NCI-H774 (cell line): ENCODE measurements at places on chromosomes 12 and 14.

DNA sequence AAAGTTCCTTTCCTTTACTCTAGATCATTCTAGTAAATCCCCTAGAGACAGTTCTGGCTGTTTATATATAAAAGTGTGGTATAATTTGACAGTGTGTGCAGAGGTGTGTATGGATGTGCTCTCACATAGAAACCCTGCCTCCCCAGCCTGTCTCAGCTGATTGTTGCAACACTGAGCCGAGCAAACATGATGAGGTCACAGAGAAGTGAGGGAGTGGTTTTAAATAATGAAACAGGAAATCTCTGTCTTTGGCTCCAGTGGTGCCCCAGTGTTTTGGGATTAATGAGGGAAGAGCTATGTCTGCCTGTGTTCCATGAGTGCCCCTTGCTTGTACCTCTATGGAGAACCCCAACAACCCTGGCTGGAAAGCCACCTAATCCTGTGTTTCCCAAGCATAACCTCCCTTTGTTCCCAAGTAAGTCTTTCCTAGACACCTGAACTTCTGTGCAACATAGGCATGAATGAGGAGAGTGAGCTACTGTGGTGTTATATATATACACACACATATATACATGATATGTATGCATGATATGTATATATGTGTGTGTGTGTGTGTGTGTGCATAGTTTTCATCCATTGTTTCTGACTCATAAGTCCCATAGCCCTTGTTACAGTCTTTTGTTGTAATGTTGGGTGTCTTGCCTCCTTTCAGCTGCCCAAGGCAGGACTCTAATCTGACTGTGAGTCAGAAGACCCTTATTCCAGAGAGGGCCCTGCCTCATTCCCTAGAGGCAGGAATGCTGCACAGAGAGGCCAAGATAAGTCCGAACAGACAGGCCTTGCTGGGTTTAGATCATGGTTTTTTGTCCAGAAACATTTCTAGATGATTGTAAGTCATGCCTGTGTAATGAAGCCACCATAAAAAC is 18.0 kb downstream of the TRAF3 start:
- peak; percentile 80 for DNase-seq

DNA sequence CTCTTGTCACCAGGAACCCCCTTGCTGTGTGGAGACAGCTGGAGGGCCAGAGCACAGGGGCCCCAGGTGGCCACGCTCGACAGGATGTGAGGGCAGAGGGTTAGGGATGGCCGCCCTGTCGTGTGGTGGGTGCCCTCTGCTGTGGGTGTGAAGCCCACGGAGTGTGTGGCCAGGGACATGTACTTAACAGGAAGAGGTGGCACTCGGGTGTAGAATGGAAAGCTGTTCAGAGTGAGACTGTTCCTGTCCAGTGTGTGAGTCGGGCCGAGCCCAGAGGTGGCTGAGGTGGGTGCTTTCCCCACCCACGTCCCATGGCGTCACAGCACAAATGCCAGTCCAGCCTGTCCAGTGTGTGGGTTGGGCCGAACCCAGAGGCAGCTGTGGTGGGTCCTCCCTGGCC is 47.1 kb downstream of the FBRSL1 start:
- DNase-seq, result no peak

- no peak for DNase-seq
Observed at GRCh38 chr14:67357969-67358354, 1.6 kb downstream of the ATP6V1D start.

DNA sequence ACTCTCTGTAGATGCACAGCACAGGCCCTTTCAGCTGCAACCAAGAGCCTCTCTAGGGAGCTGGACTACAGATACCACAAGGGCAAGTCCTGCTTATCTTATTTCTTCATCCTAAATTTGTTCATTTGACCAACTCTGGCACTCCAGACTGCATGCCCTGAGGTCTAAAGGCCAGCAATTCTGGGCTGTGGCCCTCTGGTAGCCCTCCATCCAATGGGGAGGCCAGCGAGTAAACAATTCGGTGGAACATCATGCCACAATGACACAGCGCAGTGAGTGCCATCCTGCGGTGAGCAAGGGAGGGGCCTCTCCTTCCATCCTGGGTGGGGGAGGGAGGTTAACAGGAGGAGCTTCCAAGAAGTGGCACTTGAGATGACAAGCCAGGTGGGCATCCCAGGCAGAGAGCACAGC is 652 bp upstream of the SELPLG start:
- no peak for DNase-seq

- DNase-seq, result no peak
Observed at GRCh38 chr12:119666226-119666795, 1.6 kb upstream of the PRKAB1 start.

GRCh38 chr12:71237128-71237527 is 79.3 kb upstream of the TSPAN8 start:
- no peak for DNase-seq

DNA sequence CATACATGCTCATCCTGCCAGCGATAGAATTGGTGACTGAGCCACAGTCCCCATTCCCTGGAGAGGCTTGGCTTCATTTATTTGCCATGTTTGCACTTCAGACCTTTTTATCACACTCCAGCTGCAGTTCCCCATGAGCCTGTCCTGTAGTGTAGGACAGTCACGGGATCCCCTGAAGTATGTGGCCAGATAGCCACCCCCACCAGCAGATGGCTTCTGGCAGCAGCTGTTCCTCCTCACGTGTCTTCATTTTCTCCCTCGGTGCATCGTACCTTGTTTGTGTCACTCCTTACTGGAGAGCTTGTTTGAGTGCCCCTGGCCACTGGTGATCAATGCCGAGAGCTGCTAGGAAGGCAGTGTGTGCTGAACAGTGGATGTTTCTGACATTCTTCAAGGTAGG is 40.2 kb downstream of the UBE3B start:
- DNase-seq, result no peak

DNA sequence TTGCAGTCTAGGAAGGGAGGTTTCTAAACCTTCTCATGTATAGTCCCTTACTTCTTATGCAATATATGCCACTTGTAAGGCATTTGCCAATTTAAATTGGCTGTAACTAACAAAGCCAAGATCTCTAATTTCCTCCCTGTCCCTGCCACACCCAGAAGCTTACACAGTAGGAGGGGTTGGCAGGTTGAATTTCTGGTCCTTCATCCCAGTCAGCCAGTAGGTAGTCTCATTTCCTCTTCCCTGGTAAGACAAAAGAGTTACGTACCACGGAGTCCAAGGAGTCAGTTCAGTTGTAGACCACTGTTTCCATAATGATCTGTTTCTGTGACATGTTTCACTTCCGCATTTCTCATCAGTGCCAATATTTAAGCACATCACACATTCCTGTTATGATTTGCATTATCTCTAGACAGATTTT is 47.0 kb upstream of the PLBD1 start:
- DNase-seq, result no peak

- no peak for DNase-seq
Observed at GRCh38 chr12:93244514-93245077, 133.1 kb upstream of the NUDT4 start.

GRCh38 chr14:80269353-80269925 is 58.1 kb upstream of the DIO2 start:
- no peak for DNase-seq

- DNase-seq, result no peak
Observed at GRCh38 chr12:54479421-54479820, 6.0 kb upstream of the GTSF1 start.

DNA sequence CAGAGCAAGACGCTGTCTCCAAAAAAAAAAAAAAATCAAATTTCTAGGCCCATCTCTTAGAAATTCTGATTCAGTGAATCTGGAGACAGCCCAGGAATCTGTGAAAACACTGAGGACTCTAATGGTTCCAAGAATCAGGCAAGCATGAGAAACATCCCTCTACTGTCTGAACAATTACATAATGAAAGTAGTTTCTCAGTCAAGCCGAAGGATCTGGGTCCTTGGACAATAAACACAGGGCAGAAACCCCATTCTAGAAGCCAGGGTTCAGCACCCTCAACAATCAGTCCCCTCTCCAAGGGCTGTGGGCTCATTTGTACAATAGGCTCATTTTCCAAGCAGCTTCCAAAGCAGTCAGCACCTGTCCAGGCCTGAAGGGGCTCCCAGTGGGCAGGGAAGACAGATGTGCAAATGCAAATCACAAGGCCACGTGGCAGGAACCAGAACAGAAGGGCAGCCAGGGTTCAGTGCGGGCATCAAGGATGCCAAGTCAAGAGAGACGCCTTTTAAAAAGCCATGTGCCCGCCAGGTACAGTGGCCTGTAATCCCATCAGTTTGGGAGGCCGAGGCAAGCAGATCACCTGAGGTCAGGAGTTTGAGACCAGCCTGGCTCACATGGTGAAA is 96.1 kb downstream of the KSR2 start:
- DNase-seq, result no peak
